Stimulated activated CD8-positive, alpha-beta memory T cell treated with anti-CD3 and anti-CD28 coated beads, Interleukin-2, amount 100 ng/mL, for 1 hour (primary cell): ENCODE measurements at places on chromosomes 11 and 22.

- no peak for DNase-seq
Observed at GRCh38 chr11:95337175-95337957, 106.4 kb upstream of the SESN3 start.

DNA sequence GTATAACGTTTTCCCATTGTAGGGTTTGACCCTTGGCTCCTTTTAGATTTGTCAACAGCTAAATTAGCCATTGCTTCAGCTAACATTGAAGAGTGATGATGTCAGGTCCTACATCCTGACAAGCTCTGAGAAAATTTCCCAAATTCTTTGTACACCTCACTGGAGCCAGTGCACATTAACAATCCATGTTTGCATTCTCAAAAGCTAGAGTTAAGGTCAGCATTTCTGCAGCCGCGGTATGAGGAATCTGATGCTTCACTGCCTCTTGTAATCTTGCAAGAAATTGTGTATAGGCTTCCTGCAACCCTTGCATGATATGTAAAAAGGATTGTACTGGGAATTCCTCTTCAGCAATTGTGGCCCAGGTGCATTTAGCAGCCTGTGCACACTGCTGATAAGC, 33.1 kb upstream of the NCAM1 start:
- no peak for DNase-seq

- no peak for DNase-seq
Observed at GRCh38 chr11:61062181-61062930, 39.9 kb upstream of the CD5 start.

GRCh38 chr22:47209040-47209514, 446.6 kb downstream of the TBC1D22A start:
- DNase-seq: no peak

DNA sequence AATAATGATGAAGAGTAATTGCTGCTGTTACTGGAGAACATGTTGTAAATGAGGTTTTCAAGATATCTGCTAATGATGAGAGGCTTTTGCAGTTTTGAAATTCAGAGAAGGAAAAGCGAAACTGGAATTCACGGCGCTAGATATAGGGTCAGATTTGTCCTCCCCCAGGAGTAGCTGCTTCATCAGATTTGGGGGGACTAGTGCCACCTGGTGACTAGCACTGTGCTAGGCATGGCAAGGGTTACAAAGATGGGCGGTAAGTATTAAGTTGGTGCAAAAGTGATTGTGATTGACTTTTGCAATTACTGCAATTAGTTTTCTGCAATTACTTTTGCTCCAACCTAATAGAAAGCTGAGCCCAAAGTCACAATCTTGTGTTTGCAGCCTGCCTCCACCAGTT, 879.9 kb upstream of the TENM4 start:
- DNase-seq: no peak
